NB4 (cell line): ENCODE measurements at places on chromosomes 16 and 17.

DNA sequence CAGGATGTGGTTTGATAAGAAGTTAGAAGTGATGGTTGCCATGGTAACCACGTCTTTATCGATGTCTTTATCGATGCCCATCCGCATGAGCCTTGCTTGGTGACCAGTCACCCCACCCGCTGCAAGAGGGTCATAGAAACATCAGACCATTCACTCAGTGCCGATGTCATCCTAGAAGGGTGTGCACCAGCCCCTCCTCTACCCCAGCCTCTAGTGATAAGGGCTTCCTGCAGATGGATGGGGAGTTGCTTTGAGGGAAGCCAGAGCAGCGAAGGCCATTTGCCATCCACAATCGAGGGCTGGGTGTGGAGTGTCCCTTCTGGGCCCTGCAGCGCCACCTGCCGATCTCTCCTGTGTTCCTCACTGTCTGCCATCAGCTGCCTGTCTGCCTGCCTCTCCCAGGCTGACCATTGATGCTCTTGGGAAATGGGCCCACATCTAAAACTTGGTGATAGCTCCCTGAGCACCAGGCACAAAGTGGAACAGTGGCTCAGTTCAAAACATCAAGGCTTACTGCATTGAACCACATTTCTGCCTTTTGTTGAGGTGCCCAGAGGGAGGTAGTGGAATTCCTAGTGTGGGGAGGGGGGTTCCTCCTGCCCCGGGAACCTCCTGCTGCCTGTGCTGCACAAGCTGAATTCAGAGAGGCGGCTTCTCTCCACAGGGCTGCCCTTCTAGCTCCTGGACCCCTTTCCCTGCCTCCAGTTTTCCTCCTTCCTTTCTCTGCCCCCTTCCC lies 8.9 kb downstream of the CALB2 start:
- peak; percentile 74 for DNase-seq

- no peak for DNase-seq
These were observed 71.5 kb upstream of the MPHOSPH6 start for GRCh38 chr16:82241469-82242052.

- DNase-seq, result peak; percentile 62
These were observed 680 bp downstream of the ZNF629 start for GRCh38 chr16:30786115-30786935.

GRCh38 chr17:64491034-64491860 lies 5.6 kb downstream of the POLG2 start:
- peak; percentile 69 for DNase-seq

- peak; percentile 98 for DNase-seq
These were observed 3.0 kb upstream of the CCL2 start for GRCh38 chr17:34252095-34252443.

GRCh38 chr17:75049706-75050105 lies 2.7 kb downstream of the KCTD2 start:
- DNase-seq, result no peak

DNA sequence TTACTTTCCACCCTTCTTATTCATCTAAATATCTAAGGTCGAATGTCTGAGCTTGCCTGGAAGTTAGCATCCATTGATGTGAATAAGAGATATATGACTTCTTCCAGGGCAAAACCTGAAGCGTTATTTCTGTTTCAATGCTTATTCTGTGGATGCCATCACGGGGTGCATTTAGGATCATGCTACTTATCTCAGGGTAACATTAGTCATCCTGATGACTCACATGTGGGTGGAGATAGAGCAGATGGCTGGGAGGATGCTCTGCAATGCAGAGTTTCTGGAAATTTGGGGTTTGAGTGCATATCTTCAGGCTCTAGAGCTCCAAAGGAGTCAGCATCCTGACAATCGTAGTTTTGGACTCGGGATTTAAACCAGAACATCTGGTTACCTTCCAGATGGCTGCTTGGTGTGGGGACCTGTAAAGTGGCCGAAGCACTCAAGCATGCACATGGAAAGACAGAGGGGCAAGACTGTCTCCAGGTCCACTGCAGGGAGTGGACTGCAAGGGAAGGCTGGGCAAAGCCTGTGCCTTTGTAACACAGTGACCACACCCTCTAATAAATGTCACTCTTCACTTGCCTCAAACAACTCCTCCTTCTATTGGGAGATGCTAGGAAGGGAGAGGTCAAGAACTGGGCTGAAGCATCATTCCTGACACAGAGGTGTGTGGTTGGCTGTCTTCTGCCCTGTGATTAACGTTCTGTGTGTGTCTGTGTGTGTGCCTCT lies 175.2 kb upstream of the SALL1 start:
- peak; percentile 40 for DNase-seq

DNA sequence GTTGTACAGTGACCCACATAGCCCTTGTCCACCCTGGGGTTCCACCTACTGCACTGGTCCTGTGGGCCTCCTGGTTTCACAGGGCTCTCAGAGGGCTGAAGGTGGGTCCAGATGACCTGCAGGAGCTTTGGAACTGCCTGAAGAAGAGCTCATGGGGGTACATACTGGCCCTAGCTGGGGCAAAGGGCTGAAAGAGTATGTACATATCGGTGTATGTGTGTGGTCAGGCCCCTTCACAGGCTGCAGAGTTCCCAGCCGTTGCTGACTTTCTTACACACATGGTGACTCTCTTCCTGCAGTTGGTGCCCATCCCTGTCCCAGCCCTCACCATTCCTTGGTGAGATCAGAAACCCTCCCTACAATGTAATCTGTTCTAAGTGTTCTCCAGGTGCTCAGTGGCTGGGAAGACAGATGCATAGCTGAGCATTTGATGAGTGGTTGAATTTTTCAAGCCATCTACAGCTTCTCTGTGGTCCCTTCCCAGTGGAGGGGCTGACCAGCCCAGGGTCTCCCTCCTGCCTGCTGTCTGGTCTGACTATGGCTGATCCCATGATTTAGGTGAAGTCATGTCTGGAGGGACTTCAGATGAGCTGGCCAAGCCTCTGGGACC lies 2.4 kb upstream of the NFATC3 start:
- no peak for DNase-seq

DNA sequence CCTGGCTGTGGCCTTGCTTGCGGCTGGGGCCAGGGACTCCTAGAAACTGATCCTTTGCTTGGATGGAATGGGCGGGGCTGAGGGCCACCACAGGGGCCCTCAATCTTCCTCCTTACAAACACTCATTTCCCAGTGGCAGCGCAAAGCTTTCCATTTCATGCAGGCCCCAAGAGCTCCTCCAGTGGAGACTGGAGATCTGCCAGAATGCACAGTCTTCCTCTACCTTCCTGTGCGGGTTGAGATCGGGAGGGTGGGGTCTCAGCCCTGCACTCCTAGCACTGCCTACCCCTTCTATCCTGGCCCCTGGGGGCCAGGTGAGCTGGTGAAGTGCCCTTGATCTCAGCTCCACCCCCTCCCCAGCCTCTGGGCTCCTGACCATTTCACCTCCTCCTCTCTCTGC lies 1.7 kb downstream of the NRN1L start:
- DNase-seq, result no peak

DNA sequence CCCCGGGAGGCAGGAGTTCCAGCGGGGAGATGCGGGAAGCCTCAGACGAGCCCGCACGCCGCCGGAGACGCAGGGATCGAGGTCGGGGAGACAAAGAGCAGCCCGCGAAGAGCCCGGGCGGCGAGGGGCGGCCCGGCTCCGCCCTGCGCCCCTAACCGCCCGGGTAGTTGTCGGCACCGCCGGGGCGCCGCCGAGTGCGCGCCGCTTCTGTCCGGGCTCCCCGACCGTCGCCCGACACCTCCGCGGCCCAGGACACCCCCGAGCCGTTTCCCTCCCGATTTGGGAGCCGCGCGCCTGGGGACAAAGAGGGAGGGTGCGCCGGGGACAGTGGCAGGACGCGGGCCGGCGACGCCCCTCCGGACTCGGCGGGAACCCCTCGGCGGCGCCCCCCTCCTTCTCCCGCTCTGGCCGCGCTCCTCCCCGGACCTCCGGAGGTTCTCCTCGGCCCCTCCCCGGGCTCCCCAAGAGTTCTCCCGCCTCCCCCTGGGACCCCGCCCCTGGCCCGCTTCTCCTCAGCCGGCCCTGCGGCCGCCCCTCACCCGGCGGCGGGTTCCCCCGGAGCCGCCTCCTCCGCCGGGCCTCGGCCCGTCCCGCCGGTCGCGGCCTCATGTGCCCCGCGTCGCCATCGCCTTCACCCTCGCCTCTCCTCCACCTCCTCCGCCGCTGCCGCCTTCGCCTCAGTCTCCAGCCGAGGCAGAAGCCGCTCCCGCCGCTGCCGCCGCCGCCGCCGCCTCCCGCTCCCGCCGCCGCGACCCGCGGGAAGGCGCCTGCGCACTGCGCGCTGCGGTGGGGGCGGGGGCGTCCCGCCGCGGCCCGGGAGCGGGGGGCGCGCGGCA lies at the start of gene GJC1:
GJC1 (minus strand) TSS at position 765 of the 836 bp plus-strand sequence. CDS start 24,470 bp downstream, outside the sequence.
- peak; percentile 59 for DNase-seq

DNA sequence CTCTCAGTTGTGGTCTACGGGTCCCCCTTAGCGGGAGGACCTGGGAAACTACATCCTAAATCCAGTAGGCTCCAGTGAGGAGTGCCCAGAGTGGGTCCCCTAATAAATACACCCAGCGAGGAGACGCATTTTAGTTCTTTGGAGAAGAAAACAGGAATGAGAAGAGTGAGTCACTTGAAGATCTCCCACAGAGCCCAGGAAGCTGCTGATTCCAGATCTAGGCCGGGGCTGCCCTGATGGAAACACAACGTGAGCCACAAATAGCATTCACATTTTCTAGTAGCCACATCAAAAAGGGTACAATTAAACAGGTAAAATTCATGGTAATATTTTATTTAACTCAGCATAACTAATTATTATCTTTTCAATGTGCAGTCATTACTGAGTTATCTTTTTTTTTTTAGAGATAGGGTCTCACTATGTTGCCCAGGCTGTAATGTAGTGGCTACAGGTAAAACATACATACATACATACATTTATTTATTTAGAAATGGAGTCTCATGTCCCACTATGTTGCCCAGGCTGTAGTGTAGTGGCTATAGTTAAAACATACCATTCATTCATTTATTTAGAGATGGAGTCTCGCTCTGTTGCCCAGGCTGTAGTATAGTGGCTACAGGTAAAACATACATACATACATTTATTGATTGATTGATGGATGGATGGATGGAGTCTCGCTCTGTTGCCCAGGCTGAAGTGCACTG lies 21.5 kb downstream of the FBXO31 start:
- DNase-seq, result no peak

DNA sequence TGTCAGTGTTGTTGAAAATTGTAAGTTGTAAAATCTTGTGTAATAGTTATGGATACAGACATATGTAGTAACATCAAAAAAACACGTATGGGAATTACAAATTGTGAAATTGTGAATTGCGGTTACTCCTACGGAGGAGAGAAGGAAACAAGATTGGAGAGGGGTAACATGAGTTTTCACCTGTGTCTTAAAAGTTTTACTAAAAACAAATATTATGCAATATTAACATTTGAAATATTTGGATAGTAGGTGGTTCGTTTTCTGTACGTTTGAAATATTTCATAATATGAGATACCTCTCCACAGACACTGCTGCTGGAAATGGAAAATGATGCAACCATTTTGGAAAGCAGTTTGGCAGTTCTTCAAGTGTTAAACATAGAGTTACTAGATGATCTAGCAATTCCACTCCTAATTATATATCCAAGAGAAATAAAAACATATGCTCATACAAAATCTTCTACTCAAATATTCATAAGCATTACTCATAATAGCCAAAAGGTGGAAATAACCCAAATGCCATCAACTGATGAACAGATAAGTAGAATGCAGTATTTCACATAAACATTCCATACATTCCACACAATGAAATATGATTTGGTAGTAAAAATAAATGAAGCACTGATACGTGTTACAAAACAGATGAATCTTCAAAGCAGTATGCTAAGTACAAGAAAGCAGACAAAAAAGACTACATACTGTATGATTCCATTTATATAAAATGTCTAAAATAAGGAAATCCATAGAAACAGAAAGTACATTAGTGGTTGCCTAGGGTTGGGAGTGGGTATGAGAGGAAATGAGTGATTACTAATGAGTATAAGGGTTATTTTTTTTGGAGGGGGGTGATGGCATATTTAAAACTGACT lies 40.7 kb upstream of the ABCA10 start:
- no peak for DNase-seq

GRCh38 chr17:27494192-27495091 lies 38.2 kb downstream of the KSR1 start:
- DNase-seq, result no peak
